ENCODE measurements at places on chromosomes 5 and 9.

GRCh38 chr5:35859101-35859661 lies 2.5 kb downstream of the IL7R start:
- no peak for DNase-seq

DNA sequence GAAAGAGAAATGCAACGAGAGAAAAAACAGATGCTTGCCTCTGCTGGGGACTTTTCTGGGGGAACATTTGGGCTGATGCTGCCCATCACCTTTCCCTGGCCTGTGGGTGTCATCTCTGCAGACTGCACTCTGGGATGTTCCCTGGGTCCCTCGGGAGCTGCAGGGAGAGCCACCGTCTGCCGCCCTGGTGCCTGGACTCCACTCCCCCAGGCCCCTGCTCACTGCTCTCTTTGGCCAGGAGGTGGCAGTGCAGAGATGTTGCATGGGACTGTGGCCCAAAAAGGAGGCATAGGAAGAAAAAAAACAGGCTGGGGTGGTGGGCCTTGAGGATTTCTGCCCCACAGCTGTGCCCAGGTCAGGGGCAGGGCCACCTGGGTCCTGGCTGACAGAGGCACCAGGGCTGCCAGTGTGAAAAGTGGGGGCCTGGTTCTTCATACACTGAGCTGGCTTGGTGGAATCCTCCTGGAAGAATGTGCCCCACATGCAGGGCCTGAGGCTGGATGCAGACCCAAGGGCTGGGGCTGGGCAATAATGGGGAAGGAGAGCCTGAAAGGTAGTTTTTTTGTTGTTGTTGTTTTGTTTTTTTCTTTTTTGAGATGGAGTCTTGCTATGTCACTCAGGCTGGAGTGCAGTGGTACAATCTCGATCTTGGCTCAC lies 353.6 kb downstream of the SLIT3 start:
- DNase-seq: no peak

DNA sequence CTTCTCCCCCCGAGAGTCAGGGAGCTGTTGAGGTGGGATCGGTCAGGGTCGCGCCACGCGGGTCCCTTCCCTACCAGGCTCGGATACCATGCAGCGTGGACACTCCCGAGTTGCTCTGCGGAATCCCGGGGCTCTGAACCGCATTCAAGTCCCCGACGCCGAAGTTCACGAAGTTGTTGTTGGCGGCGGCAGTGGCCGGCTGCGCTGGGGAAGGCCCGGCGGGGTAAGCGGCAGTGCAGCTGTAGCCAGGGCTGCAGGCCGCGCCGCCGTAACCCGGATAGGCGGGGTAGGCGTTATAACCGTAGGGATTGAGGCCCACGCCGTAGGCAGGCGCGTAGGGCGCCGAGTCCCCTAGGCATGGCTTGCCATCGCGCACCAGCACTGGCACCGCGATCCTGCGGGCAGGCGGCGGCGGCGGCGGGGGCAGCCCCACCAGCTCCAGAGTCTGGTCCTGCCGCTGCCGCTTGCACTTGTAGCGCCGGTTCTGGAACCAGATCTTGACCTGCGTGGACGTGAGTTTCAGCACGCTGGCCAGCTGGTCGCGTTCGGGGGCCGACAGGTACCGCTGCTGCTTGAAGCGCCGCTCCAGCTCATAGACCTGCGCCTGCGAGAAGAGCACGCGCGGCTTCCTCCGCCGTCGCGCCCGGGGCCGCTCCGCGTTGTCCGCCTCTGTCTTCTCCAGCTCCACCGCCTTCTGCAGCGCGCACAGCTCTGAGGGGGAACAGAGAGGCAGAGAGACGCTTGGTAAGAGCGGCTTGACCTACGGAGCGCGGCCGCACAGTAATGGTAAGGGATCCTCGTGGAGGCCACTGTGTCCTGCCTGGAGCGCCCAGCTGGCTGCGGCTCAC lies 2.3 kb downstream of the NKX2-5 start:
- no peak for DNase-seq

DNA sequence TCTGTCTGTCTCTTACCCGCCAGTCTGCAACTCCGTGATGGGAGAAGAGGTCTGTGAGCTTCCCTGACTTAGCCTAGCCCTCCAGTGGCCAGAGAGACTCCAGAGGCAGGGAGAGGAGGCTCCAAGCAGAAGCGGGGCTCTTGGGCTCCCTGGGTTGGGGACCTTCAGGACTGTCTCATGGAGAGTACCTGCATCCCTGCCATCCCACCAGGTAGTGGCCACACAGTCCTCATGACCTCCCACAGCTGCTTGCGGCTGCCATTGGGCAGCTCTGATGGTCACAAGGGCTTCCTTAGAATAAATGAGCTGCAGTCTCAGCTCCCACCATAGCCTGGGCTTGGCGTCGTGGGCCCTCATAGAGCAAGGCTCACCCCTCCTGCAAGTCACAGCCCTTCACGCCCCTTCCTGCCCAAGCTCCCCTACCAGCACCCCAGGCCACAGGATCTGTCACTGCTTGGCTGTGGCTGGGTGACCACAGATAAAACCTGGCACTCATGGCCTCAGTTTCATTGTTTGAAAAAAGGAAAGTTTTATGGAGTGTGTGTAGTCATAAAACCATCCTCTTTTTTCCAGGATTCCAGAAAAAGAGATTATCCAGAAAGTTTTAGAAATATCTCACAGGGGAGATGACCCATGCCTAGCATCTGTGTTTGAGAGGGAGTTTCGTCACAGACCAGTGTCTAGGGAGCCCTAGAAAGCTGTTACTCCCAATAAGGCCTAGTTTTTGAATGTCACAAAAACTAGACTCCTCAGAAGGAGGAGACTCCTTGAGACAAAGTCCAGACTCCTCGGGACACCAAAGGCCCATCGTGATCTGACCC lies 48.4 kb downstream of the PPARGC1B start:
- DNase-seq: no peak

- no peak for DNase-seq
Measured at GRCh38 chr5:139910901-139911300, 115.3 kb downstream of the PSD2 start.

GRCh38 chr5:64330728-64331231 lies 165.1 kb downstream of the RNF180 start:
- DNase-seq: no peak

DNA sequence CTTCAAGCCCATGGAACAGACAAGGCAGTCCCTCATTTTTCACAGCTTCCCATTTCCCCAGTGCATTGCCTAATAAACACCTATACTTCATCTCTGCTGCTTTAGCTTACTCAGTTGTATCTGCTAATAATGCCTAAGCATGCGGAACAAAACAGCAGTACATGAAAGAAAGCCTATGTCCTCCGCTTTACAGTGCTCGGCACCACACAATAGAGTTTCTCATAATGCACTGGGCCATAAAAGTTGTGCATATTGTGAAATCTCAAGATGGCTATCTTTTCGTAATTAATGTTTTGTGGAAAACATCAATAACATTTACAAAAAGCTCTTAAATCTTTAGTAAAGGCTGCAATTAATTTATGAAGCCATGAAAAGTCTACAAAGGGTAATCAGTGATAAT lies 69.3 kb downstream of the DENND1A start:
- no peak for DNase-seq
